Osteocyte (in vitro differentiated cells): ENCODE measurements at places on chromosomes 2 and 18. TPM values are rescaled to one million over a fixed set of nuclear protein-coding genes. Genes with fewer than 3 reads are reported as not detected.

DNA sequence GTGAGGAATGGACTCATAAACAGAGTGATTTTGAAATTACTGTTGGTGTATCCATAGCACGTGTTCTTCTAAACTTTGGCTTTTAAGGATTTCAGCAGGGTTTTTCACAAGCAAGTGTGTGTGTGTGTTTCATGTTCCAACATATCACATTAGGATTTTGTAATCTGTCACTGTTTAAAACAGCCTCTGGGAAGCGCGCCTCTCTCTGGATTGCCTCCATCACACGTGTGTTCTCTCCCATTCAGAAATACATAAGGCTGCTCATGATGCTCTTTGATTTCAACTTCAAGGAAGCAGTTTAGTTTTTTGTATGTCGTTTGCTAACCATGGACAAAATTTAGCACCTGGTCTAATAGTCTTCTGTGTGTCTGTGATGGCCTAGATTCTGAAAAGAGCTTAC is 370.4 kb downstream of the MTX2 start:
- no peak for DNase-seq

GRCh38 chr2:55581874-55582547 is 35.4 kb downstream of the PPP4R3B start:
- no peak for DNase-seq

DNA sequence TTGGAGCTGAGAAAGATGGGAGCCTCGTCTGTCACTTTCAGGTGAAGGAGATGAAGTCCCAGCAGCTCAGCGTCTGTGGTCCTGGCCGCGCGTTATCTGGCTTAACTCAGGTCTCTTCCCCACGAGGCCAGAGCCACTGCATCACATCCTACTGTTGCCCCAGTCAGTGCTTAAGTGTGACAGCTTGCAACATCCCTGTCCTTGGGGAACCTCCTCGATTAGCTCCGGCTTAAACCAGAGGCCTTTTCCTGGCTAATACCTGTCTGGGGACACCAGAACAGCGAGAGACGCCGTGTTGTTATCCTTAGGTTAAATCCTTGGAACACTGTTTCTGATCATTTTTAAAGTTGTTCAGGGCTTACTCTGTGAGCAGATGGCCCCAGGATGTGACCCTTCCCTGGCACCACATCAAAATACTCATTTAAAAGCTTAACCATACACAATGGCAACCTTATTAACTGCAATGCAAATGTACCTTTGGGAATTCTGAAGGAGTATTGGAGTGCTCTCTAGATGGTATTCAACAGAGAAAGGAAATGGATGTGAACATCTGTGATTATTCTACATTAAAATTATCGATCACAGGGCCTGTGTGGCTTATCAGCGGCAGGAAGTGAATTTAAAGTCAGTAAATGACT is 61.2 kb upstream of the SPP2 start:
- DNase-seq, result no peak

DNA sequence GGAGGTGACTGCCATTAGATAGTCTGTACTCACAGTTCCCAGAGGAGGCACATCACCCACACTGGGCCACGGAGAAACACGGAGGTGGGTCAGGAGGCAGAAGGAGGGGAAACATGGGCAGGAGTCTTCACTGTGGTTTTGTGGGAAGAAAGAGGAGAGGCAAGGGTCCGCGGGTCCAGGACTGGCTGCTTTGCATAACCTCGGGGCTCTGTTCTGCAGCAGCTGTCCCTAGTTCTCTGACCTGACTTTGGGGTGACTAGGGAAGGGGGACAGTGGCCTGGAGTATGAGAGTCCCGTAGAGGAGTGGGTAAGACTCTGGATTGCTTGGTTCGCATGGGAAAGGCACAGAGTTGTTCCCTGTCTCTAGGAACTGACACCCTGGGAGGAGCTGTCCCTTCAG is 238.3 kb upstream of the RAB6C start:
- no peak for DNase-seq

GRCh38 chr2:106606652-106607051 is 119.5 kb downstream of the CD8B2 start:
- no peak for DNase-seq

GRCh38 chr18:50686409-50686808 is 126.5 kb downstream of the MAPK4 start:
- DNase-seq, result no peak

GRCh38 chr2:36432479-36432878 is 76.9 kb downstream of the CRIM1 start:
- DNase-seq, result no peak

DNA sequence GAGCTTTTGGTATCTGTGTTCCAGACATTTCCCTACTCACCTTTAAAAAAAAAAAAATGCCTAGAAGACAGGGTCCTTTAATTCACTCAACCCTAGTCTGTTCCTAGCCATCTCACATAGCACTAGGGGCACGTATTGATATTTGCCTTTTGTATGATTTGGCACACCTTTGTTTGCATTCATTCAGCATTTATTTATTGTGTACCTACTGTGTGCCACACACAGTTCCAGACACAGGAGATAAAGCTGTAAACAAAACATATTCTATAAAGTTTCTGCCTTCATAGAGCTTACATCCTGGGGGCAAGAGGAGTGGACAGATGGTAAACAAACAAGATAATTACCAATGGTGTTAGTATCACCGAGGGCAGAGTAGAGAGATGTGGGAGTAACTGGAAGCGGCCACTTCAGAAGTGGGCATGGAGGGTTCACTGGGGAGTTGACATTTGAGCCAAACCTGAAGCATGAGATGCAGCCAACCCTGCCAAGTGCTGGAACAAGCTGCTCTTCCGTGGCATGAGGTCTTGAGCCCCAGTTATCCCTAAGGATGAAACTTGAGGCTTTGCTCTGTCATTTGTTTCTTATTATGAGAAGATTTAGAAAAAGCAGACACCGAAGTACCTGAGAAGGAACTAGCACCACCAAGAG is 18.2 kb downstream of the MAPRE2 start:
- no peak for DNase-seq

DNA sequence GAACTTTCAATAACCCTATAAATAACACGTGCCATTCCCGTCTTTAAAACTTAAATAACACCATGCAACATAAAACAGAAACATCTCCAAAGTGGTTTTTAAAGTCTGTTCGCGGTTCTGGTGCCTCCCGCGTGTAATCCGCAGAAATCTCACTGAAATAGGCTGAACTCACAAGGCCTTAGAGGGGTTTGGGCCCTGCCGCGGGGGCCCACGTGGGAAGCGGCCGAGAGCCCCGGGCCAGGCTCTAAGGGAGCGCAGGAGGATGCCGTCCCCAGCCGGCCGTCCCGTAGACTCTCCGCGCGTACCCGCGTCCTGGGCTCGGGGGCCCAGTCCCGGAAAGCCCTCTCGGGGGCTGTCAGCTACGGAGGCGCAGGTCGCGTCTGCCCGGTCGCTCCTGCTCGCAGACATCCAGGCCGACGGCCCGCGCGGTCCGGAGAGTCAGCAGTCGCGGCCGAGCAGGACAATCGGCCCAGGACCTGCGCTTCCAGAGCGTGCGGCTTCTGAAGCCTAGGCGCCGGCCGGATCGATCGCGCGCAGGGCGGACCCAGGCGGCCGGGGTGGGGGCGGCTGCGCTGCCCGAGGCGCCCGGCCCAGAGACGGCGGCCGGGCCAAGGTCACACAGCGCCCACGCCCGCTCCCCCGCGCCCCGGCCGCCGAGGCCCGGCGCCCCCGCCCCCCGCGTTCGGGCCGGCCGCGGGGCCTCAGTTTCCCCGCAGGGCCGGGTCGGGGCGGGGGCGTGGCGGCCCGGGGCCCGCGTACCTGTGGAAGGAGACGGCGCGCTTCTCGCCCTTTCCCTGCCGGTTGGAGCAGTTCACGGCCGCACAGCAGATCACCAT is 558 bp downstream of the THAP4 start:
- DNase-seq, result no peak

MEIS1 gene
- 0.86 and 0.91 TPM in 2 replicates for total RNA-seq

DPYSL5 gene
- total RNA-seq, result 0.11 TPM in 1 of 2 replicates, not detected in the other

CD207 gene
- not detected in 2 replicates for total RNA-seq

DUSP19 gene
- total RNA-seq, result 3.9 and 4.7 TPM in 2 replicates
